ENCODE measurements at places on chromosomes 11 and 22.

- no peak for DNase-seq
These were observed 16.4 kb downstream of the APOL2 start for GRCh38 chr22:36222887-36223450.

- DNase-seq = peak; percentile 53
These were observed 52.0 kb downstream of the CADM1 start for GRCh38 chr11:115452241-115452640.

DNA sequence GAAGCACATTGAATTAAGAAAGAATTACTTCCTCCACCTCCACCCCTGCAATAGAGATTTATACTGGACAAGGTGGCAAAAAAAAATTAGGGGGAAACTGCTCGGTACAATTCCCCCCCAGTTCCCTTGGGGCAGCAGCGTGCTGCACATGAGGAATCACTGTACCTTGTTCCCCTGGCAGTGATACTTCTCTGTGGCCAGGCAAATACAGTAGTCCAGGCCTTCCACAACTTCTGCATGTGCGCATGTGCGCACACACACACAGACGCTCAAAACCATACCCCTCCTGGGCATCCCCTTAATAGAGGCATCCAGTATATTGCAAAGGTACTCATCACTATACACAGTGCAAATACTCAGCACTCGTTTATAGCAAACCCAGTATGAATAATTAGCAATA, 68.9 kb downstream of the ARFGAP2 start:
- DNase-seq = no peak

GRCh38 chr11:125258291-125259032, 93.9 kb downstream of the PKNOX2 start:
- DNase-seq = no peak

- DNase-seq = peak; percentile 11
These were observed 66.2 kb upstream of the ZC3H12C start for GRCh38 chr11:110026858-110027626.

- DNase-seq = no peak
These were observed at the start of gene KRTAP5-3 for GRCh38 chr11:1608363-1608762. Gene KRTAP5-3 (minus strand): TSS chr11:1608463. CDS start chr11:1608385, 78 bp downstream.

GRCh38 chr11:506995-507726, at the start of gene RNH1:
Gene RNH1 (minus strand): TSS chr11:507242. CDS start chr11:502162, 5,080 bp downstream.
- peak; percentile 91 for DNase-seq

- DNase-seq = no peak
These were observed 46.9 kb upstream of the PRSS23 start for GRCh38 chr11:86753459-86753858.

GRCh38 chr22:19904174-19904856, 37.3 kb upstream of the COMT start:
- DNase-seq = no peak

GRCh38 chr11:9662273-9662672, 1.6 kb upstream of the SWAP70 start:
- no peak for DNase-seq

DNA sequence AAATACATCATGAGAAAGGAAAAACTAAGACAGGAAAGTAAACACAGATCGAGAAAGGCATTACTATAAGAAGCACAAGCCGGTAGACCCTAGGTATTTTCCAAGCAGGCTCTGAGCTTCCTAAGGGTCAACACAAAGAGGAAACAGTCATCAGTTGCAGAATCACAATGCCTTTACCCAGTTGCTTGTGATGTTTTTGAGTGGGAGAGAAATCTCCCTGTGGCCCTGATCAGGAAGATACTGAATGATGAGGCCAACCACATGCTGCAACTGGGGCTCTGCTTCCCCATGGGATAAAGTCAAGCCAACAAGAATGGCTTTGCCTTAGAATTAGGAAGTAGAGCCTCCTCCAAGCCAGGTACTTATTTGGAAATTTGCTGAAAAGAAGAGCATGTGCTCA, 132.6 kb downstream of the MICAL2 start:
- DNase-seq = no peak

DNA sequence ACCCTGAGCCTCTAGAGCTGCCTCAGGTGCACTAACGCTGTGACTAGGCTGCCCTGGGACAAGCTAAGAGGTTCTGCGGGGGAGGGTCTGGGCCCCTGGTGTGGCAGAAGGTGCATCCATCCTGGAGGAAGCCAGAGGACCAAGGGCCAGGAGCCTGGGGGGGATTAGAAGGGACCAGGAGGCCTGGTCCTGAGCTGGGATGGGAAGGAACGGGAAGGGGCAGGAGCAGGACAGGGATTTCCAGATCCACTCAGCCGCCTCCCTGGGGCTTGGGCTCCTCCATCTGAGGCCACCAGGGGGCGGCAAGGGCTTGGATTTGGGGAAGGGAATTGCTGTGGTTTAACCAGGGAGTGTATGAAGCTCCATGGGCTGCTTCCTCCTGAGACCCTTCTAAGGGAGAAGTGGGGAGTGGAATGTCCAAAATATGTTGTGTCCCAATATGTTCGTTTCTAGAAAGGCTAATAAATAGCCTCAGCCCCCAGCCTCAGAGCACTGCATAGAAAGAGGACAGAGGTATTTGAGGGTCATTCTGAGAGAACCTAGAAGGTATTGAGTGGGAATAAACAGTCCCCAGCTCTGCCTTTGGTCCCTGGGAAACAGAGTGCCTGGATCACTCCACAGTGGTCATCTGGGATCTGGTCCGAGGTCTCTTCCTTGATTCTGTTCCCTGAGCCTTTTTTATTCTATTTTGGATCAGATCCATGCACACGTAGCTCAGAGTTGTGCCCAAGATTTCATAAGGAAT, 17.4 kb upstream of the PRAME start:
- DNase-seq = peak; percentile 47

DNA sequence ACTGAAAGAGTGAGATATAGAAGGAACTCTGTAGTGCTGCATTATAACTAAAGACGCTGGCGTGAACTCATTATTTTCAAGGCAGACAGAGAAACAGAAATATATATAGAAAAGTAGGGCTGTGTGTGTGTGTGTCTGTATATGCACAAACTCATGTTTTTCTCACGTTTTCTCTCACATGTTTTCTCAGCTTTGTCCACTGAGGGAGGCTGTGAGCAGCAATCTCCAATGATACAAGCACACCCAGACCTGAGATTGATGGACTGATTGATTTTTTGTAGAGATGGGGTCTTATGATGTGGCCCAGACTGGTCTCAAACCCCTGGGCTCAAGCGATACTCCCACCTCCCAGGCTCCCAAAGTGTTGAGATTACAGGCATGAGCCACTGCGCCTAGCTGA, 122.5 kb downstream of the SERGEF start:
- no peak for DNase-seq

- DNase-seq = no peak
These were observed 44.5 kb downstream of the PDE3B start for GRCh38 chr11:14687943-14688627.

- DNase-seq = no peak
These were observed 10.5 kb upstream of the MFNG start for GRCh38 chr22:37496651-37497050.

DNA sequence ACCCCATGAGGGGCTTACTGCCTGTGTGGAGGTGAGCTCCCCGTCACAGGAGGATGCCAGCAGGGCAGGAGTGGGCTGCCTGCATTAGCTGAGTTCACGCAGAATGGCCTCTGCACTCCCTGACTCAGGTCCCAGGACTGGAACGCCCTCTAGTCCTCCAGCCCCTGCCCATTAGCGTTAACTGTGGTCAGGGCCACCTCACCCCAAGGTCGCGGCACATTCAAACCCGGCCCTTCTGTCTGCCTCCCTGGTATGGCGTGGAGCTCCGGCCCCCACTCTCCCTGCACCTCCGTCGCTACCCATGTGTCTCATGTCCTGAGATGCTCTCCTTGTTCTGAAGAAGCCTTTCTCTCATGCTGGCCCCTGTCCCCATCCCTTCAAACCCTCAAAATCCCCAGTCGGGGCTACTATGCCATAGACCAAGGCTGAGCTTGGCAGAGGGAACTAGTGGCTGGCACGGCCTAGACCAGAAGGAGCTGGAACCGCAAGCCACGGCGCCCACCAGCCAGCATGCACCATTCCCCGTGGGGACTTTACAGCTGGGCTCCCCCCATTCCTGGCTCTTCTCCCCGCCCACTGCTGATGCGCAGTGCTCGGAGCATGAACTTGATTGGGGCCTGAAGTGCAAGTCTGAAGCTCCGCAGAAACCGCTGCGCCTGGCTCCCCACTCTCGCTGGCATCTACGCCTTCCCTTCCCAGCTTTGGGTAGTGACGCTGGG, 79.5 kb upstream of the RTL6 start:
- DNase-seq = no peak

- no peak for DNase-seq
These were observed 45.7 kb downstream of the TXN2 start for GRCh38 chr22:36435516-36436415.

DNA sequence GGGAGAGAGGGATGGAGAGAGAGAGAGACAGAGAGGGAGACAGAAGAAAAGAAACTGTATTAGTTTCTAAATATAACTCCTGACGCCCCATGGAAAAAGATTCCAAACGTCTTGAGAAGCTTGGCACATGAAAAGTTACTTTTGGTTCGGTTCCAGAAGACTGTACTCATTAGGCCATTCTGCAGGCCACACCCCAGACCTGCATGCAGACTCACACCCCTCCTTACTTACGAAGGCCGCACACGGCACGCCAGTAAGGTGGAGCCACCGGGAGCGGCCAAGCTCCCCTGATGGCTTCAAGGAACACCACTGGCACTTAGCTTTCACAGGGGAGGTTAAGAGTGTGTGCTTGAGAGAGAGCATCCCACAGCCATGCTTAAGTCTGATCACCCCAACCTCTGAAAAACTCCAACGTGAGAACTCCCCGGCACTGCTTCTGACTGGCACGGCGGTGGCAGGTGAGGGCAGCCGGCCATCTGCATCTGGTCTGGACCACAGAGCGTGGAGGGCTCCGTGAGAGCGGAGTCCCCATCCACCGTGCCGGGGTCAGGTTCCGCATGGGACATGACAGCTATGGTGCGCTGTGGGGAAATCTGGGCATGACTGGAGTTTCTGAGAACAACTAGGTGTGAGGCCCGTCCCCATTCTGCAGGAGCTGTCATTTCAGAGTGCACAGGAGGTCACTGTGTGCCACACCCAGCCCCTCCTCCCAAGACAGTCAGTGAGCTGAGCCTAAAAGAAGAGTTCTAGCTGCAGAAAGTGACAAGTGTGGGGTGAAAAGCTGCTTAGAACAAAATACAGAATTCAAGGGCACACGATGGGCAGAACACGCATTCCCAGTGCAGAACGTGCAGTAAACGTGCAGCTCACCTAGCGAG, 62.4 kb downstream of the MYH9 start:
- no peak for DNase-seq

GRCh38 chr11:119222308-119222707, 16.2 kb downstream of the CBL start:
- DNase-seq = no peak

GRCh38 chr22:20102203-20102780, 13.6 kb upstream of the RANBP1 start:
- DNase-seq = no peak

GRCh38 chr22:33747576-33748180, 172.6 kb downstream of the LARGE1 start:
- DNase-seq = no peak

DNA sequence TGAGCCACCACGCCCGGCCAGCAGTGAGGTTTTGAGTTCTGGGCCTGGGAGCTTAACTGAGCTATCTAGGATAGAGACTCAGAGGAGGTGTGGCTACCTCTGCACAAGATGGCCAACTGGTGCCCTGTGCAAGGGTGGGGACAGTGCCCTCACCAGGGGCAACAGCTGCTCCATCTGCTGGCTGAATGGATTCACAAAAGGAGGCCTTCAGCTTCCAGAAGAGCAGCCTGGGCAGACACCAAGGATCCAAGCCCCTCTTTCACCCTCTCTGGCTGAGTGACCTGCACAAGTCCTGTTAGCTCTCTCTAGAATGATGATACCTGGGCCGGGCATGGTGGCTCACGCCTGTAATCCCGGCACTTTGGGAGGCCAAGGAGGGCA, 33.5 kb upstream of the BAIAP2L2 start:
- no peak for DNase-seq

GRCh38 chr22:23565305-23565914, 14.7 kb downstream of the IGLL1 start:
- DNase-seq = no peak

DNA sequence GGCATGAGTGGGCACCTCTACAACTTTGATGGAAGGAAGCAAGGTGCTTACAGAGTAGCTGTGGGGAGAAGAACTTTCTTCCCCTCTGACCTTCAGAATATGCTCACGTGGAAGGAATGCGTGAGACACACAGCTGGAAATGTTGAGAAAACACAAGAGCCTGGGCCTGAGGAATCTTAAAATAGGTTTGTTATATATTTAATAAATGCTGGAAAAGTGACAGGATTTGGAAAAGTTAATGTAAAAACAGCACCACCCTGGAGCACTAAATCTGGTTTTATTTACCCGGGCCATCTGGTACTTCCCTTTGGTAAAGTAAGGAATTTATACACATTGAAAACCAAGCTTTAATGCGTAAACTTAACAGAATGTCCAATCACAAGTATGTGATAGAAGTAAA, 14.0 kb upstream of the AMPD3 start:
- no peak for DNase-seq

DNA sequence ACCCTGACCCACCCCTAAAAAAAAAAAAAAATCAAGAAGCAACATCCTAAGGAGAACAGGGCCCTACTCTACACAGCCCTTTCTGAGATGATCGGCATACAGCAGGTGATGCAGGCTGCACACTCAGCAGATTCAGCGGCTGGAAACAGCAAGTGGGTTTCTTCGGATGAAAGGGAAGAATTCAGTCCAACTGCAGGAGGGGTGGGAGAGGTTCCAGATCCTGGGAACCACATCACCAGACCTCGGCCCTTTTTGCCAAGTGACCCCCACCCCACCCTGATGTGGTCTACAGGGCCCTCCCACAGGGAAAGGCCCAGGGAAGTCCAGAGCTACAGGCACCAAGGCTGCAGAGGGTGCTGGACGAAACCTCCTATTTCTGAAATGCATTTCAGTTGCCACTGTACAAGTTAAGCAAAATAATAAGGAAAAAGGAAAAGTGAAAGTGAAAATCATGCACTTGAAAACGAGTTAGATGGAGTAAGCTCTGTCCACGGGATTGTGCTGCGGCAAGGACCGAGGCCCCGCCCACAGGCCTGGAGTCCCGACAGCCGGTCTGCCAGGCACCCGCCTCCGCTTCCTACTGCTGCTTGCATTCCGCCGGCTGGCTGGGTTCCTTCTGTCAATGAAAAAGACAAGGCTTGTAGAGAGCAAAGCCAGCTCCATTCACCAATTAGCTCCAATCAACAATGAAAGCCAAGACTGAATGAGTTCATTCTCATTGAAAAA, 16.0 kb upstream of the PHLDA2 start:
- DNase-seq = peak; percentile 59

DNA sequence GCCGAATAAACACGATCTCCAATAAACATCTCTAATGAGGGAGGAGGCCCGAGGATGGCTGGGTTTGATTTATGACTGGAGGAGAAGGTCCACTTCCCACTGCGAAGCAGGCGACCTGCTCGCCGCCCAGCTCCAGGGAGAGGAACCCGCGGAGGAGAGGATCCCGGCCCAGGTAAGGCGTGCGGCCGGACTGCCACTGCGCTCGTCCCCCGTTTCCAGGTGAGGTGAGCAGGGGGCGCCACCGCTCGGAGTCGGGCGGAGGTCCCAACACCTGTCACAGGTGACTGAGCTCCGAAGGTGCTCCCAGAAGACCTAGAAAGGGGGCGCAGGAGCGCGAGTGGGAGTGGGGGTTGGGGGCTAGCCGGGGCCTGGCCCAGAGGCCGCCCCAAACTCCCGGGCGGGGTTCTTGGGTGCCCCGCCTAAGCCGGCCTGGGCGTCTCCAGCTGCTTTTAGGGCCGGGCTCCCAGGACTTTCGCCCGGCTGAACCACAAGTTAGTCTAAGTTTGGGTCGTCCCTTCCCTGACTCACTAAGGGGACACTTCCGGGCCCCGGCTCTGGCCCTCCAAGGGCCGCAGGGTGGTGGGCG, 5.4 kb upstream of the PAX6 start:
- no peak for DNase-seq
